ENCODE measurements at places on chromosomes 2 and 18.

- peak; percentile 72 for DNase-seq
Observed at GRCh38 chr2:236938126-236938525, 147.6 kb upstream of the COPS8 start.

DNA sequence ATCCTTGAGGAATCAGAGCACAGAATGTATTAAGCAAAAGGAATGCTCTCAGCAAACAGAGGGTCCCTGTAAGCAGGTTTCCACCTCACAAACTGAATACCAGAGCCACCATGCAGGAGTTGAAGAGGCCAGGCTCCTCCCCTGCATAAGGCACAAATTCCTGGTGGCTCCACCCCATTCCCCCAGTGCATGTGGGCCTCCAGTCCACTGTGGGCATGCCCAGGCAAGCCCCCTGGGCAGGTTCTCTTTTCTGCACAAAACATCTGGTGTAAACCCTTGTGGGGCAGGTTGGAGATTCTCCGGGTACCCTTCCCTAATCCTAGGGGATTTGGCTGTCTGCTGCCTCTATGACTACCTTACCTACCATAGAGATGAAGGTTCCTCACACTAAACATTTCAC, 166.5 kb downstream of the PTPRM start:
- no peak for DNase-seq

GRCh38 chr18:45449418-45450227, 165.7 kb upstream of the SLC14A2 start:
- DNase-seq = no peak

- DNase-seq = no peak
Observed at GRCh38 chr2:107132070-107132469, 246.1 kb upstream of the ST6GAL2 start.

DNA sequence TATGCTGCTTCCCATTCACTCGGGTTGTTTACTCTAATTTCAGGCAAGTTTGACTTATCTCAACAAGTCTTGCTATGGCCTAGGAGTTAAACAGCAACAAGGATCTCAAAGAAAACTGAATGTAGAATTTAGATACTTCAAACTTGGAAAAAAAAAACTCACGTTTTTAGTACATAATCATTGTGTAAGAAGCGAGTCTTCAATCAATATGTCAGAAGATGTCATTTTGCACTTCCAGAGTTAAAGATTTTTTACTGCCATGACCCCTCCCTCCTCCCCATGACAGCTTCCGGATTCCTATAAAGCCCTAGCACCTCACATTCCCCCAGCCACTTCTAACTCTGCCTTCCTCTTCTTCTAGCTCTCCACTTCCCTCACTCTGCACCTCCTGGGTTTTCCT, 133.4 kb downstream of the SS18 start:
- DNase-seq = no peak

GRCh38 chr2:176814274-176814673, 398.3 kb upstream of the HNRNPA3 start:
- no peak for DNase-seq

GRCh38 chr18:31546476-31546875, 45.2 kb upstream of the TTR start:
- no peak for DNase-seq

GRCh38 chr18:69898241-69898861, 49.3 kb downstream of the CD226 start:
- no peak for DNase-seq

- DNase-seq = no peak
Observed at GRCh38 chr2:3595985-3596384, 1.1 kb downstream of the COLEC11 start.
